CD4-positive, alpha-beta T cell treated with Interleukin-4 for 4 hours (primary cell): ENCODE measurements at places on chromosomes 7 and 10.
A peak's percentile ranks its signal among the peaks of the same experiment; 100 is the strongest.

GRCh38 chr10:14588084-14588937 is 186.4 kb downstream of the FAM107B start:
- peak; percentile 65 for DNase-seq

DNA sequence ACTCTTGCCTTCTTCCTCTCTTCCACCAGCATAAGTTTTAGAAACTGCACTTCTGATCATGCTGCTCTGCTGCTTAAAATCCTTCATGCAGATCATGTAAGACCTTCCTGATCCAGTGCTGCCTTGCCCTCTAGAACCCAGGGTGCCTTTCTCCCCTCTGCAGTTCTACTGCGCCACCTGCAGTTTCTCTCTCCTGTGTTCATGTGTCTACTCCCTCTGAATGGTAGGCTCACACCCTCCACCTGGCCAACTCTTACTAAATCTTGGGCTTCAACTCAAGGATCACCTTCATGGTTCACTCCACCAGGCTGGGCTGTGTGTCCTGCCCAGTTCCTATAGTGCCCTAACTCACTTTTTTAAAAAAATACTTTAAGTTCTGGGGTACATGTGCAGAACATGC is 174.6 kb upstream of the ITGB1 start:
- peak; percentile 84 for DNase-seq

- DNase-seq: no peak
These were observed 1.1 kb downstream of the TMEM273 start for GRCh38 chr10:49187044-49187484.

DNA sequence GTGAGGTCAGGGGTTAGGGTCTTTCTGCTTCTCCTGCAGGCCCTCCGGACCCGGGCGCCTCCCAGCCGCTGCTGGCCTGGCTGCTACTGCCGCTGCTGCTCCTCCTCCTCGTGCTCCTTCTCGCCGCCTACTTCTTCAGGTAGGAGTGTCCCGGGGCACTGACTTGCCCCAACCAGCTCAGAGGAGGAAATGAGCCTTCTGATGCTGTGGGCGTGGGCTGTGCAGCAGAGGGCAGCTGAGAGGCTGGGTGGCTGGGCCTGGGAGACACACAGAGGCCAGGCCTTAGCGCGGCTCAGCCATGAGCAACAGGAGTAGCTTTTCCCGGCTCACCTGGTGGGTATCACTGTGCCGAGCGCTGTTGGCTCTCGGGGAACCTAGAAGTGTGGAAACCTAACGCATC is 78.9 kb downstream of the MKI67 start:
- DNase-seq: peak; percentile 88
